Caki2 (cell line): ENCODE measurements at places on chromosomes 16 and 17. TPM values are rescaled to one million over a fixed set of nuclear protein-coding genes. Genes with fewer than 3 reads are reported as not detected.

DNA sequence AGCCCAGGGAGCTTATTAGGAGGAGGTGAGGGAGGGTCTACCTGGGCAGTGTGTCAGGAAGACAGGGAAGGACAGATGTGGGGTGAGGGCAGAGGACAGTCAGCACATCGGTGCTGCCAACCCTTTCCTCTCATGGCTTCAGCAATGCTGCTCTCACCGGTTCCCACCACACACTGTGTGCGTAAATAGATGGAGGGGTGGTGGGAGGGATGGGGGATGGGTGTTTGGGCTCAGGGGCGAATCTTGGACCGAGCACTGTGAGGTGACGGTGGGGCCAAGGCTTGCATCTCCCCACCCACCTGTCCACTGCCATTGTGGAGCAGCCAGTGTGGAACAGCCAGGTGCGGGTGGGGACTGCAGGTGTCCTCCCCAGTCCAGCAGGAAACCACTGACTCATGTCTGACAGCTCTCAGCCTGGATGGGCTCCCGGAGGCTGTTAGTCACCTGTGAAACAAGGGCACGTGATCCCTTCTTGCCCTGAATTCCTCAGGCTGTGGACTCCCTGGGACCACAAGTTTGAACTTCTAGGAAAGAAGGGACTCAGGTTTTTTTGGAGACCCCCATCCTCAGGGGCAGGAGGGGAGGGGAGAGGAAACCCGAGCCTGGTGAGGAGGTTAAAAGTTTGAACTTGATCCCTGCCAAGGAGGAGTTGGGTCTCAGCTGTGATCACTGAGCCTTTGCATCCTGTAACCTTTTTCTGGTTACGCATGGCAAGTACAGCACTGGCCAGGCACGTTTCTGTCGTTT lies 42.7 kb upstream of the SMPD3 start:
- DNase-seq: peak; percentile 56

DNA sequence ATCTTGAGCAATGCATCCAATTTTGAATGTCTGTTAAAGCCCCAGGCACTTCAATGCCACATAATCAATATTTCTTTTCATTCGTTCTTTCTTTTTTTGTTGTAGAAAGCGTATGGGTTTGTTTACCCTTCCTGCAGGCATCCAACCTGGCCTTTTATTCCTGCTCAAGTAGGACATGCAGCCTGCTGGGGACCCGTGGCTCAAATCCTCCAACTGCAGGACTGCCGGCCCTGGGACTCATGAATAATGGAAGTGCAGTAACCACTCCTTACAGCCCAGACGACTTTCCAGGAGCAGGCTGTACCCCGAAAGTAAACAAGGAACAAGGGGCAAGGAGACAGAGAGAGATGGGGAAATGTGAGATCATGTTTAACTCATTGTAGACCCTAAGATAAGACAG lies 126.4 kb downstream of the SALL1 start:
- no peak for DNase-seq

DNA sequence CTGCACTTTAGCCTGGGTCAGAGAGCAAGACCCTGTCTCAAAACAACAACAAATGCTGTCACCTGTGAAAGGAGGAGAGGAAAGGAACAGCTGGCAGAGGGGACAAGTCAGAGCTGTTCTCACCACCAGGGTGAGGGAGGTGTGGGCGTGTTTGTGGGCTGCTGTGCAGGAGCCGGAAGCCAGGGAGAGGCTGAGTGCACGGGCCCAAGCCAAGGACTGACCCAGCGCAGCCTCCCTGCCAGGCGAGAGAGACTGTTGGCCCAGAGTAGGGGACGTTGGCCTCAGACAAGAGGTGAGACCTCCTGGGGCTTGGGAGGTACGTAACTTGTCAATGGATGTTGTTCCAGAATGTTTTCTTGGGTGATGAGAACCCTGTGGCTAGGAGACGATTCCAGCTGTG lies 10.7 kb downstream of the SPNS2 start:
- no peak for DNase-seq

- no peak for DNase-seq
Measured at GRCh38 chr16:27774779-27775178, 224.8 kb downstream of the KATNIP start.

GRCh38 chr17:4007346-4008081 lies 43.3 kb upstream of the ATP2A3 start:
- DNase-seq: no peak

DNA sequence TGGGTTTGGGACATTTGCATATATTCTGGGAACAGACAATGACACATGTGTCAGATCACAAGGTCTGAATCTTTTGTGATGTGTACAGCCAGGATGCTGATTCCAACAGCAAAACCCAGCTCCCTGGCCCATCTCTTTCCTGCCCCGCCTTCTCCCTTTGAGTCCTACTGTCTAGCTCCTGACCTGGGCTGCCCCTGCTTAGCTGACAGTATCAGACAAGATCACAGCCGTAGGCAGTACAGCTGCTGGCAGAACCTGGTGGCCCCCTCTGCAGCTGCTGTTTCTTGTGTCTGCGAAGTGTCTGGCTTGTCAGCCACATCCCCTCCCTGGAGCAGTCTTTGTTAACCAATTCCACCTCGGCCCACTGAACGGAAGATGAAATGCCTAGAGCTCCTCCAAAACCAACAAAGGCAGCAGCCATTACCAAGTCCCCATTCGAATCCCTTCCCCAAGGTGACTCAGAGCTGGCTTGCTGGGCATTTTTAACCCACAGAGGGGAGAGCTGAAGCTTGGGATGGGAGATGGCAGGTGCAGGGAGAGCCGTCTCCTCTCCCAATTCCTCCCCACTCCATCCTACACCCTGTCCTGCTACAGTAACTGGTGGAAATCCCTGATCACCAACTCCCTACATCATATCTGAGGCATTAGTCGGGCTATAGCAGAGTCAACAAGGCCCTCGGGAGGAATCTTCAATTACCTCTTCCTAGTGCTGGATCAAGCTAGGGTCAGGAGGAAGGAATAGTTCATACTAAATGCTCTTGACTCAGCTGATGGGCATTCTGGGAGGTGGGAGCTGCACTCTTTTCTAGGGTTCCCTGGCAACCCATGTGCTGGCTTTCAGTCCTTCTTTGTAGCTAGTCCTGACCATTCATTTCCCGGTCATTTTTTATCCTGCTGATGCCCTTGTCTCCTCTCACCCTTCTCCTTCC lies 5.8 kb downstream of the PIPOX start:
- no peak for DNase-seq

GRCh38 chr17:81551458-81552243 lies 502 bp downstream of the FAAP100 start:
- no peak for DNase-seq

- no peak for DNase-seq
Measured at GRCh38 chr16:1068451-1068850, 4.1 kb upstream of the SSTR5 start.

DNA sequence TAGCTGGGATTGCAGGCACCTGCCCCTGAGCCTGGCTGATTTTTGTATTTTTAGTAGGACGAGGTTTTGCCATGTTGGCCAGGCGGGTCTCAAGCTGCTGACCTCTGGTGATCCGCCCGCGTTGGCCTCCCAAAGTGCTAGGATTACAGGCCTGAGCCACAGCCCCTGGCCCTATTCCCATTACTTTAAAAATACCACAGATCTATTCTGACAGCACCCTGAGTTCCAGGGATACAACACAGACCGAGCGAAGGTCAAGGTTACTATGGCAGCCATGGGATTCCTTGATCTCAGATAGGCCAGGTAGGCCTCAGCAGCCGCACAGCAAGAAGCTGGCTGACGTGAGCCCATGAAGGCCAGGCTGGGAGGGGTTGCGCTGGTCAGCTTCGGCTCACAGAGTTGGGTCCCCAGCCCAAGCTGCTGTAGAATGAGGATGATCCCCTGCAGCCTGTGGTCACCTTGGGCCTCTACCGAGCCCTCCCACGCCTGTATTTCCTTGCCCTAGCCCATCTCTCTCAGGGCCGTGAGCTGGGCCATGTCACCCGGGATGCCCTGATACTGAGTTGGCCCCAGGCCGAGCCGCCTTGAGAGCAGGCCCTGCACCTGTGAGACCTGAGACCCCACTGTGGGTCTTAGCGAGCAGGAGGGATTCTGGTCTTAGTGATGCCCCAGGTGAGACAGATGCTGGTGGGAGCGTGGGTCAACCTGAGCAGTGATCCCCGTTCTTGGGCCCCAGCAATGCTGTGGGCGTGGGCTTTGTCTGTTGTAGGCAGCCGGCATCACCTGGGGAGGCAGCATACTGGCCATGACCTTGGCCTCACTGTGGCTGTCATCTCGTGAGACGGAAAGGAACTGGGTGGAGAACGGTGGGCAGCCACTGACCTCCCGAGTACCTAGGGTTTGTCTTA lies 16.9 kb upstream of the RNF213 start:
- DNase-seq: no peak

DNA sequence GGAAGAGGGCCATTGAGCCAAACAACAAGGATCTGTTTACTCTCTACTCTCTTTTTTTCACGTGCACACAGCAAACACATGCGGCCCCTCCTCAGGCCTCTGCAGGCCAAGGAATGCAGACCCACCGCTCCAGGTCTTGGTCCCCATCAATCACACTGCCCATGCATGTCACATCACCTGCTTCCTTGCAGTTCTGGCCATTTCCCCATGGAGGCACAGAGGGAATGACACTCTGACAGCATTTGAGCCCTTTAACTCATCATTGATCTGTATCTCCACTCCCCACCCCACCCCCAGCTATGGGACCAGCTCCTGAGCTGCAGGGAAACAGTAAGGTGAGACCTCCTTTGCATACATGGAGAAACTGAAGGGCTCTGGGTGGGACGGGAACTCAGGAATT lies 45.9 kb upstream of the MEIOC start:
- no peak for DNase-seq

DNA sequence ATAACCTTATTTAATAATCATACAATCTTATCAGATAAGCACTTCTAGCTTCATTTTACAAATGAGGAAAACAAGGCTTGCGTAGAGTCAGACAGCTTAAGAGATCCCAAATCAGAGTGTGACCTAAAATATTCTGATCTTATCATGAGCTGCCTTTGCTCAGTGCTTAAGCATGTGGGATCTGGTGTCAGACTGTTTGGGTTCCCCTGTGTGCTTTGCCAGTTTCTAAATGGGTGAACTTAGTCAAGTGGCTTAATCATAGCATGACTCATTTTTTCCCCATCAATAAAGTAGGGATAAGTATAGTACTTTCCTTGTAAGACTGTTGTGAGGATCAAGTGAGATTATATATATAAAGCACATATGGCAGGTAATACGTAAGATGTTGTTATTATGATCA lies 612.6 kb upstream of the C16orf82 start:
- DNase-seq: no peak

- DNase-seq: no peak
Measured at GRCh38 chr16:23516366-23517137, 6.3 kb upstream of the GGA2 start.

GRCh38 chr17:7404737-7405349 lies 946 bp upstream of the TMEM256 start:
- no peak for DNase-seq

GRCh38 chr17:68587026-68587425 lies 14.1 kb downstream of the FAM20A start:
- no peak for DNase-seq

The RNF112 gene
- total RNA-seq: 1.5 and 1.6 TPM in 2 replicates

The MYLK3 gene
- total RNA-seq: 0.06 TPM in 1 of 2 replicates, not detected in the other

The SNAI3 gene
- total RNA-seq: 0.88 TPM in 1 of 2 replicates, not detected in the other

The SLC16A11 gene
- not detected in 2 replicates for total RNA-seq

The KRT33A gene
- not detected in 2 replicates for total RNA-seq

The PDIA2 gene
- 0.74 TPM in 1 of 2 replicates, not detected in the other for total RNA-seq

The MEAK7 gene
- total RNA-seq: 28.7 and 37.2 TPM in 2 replicates

The EVI2A gene
- not detected in 2 replicates for total RNA-seq

The BCO1 gene
- total RNA-seq: 3.7 and 13.7 TPM in 2 replicates

The ODAD4 gene
- total RNA-seq: 0.78 and 2.6 TPM in 2 replicates
